ENCODE measurements at places on chromosomes 12 and 14.

- no peak for DNase-seq
Observed at GRCh38 chr12:57247041-57247440, 3.9 kb downstream of the STAC3 start.

DNA sequence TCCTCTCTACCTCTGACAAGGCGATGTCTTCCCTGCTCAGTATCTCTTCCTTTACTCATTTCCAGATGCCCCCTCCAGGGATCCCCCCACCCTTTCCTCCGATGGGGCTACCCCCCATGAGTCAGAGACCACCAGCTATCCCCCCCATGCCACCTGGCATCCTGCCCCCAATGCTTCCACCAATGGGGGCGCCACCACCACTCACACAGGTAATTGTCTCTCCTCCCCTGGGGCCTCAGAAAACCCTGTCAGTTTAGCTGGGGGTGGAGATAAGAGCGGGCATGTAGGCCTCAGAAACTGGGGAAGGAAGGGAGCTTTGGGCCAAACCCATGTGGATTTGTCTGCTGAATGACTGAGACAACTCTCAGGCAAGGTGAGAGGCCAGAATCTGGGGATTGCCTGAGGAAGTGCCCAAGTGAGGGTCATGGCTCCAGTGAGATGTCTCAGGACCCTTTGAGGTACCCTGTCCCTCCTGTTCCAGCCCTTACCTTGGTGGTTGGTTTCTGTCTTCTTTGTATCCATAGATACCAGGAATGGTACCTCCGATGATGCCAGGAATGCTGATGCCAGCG lies 8.1 kb downstream of the PRPF40B start:
- peak; percentile 38 for DNase-seq

DNA sequence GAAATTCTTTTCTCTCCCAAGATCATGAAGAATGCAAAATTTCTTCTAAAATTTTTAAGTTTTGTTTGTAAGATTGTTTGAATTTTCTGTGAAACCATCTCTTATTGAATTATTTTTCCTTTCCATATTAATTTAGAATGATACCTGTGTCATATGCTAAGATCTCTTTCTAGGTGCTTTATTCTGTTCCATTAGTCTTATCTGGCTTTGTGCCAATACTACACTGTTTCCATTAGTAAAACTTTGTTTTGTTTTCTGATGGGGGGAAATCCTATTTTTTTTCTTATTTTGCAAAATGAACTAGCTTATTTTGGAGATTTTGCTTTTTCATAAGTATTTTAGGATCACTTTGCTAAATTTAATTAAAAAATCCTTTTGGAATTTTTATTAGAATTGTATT lies 193.9 kb downstream of the FUT8 start:
- no peak for DNase-seq

- DNase-seq, result no peak
Observed at GRCh38 chr12:123712780-123713319, 697 bp downstream of the ATP6V0A2 start.

DNA sequence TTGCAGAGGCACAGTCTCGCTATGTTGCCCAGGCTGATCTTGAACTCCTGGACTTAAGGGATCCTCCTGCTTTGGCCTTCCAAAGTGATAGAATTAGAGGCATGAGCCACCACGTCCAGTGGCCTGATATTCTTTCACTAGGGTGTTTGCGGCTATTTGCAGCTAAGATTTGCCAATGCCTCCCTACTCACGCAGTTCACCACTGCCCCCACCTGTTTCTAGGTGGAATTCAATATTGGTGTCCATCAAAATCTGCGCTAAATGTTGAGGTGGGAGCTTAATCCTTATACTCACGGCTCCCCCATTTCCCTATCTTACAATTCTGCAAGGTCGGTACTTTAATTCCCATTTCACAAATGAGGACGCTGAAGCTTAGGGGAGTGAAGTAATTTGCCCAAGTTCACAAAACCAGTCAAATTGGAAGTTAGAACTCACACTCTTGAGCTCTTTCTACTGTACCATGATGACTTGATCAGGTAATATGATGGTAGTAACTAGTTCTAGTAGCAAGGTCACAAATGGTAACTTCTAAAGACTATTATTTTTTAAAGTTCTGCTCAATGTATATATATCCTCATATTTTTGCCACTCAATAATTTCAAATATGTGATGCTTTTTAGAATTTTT lies 22.1 kb upstream of the LRRC9 start:
- peak; percentile 52 for DNase-seq

DNA sequence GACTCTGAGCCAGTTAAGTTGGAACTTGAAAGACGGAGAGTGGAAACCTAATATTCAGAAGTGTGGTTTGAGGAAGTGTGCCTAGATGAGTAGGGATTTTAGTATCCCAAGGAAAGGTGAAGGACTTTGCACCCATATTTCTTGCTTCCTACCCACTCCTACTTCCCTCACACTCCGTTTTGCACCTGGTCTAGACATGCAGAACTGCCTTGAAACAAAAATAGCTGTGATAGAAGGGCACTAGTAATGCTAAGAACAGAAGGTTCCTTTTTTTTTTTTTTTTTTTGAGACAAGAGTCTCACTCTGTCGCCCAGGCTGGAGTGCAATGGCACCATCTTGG lies 732 bp upstream of the ARF3 start:
- DNase-seq, result no peak

DNA sequence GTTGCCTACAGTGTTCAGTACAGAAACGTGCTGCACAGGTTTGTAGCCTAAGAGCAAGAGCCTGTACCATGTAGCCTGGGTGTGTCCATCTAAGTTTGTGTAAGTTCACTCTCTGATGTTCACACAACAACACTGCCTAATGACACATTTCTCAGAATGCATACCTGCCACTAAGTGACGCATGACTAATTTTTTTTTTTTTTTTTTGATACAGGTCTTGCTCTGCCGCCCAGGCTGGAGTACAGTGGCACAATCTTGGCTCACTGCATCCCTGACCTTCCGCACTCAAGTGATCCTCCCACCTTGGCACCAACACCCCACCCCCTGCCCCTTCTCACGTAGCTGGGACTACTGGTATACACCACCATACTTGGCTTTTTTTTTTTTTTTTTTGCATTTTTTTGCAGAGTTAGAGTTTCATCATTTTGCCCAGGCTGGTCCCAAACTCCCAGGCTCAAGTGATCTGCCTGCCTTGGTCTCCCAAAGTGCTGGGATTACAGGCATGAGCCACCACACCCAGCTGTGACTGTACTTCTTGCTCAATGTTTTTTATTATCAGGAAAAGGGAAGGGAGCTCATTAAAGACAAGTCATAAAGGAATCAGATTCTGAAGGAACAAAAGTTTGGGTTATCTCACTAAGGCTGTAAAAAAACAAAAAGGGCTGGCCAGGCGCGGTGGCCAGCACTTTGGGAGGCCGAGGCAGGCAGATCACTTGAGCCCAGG lies 10.0 kb upstream of the CDC42BPB start:
- DNase-seq, result no peak

DNA sequence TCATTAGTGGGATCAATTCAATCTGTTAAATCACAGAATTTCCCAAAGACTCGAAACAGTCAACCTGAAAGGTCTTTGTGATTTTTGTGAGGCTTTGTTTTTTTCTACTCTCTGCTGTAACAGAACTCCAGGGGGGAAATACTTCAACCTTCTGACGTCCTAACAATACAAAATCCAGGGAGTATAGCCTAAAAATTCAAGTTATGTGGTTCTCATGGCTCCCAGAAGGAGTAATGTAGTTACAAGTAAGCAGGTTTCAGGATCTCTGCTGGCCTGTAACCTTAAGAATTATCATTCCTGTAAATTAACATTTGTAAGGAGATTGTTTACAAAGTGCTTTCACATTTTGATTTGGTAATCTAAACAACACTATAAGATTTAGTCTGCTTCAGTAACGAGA lies 39.9 kb downstream of the VEZT start:
- no peak for DNase-seq

GRCh38 chr14:20820063-20820904 lies 17.6 kb upstream of the RNASE1 start:
- peak; percentile 43 for DNase-seq

DNA sequence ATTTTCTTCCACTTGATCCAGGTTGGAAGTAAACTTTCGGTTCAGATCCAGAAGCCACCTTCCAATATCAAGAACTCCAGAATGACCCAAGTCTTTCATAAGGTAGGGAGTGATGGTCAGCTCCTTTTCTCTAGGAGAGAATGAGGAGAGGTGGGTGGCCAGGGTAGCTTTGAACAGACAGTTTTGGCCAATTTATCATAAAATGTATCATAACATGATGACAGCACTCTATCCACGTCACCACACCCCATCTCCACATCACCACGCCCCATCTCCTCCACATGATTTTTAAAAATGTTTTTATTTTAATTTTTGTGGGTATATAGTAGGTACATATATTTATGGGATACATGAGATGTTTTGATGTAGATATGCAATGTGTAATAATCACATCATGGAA lies 26.9 kb downstream of the DYRK4 start:
- DNase-seq, result peak; percentile 7

DNA sequence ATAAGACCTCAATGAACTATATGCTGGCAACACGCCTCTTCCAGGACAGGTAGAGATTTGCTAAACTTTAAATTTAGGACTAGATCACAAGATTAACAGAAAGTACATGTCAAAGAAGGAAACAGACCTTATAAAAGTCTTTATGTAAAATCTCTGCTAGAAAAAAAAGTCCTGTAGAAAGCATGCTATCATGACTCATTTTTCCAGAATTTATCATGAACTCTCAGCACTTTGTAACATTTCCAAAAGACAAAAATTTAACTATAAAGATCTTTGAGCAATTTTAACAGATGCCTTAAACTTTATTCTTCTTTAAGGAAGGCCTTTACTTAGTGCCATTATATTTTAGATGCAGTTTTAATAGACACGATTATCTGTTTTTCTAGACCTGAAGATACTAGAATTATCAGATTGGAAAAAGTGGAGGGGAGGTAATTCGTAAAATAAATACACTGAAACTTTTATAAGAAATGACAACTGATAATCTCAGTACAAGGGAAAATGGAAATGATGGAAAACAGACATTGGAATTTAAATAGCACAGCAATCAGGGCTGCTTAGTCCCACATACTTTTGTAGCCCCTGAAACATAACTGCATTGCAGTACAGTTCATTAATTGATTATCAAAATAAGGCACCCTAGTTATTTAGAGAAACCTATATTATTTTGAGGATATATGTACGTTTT lies 92.0 kb downstream of the TTLL5 start:
- no peak for DNase-seq

- DNase-seq, result no peak
Observed at GRCh38 chr12:51653431-51653830, 62.4 kb downstream of the SCN8A start.

DNA sequence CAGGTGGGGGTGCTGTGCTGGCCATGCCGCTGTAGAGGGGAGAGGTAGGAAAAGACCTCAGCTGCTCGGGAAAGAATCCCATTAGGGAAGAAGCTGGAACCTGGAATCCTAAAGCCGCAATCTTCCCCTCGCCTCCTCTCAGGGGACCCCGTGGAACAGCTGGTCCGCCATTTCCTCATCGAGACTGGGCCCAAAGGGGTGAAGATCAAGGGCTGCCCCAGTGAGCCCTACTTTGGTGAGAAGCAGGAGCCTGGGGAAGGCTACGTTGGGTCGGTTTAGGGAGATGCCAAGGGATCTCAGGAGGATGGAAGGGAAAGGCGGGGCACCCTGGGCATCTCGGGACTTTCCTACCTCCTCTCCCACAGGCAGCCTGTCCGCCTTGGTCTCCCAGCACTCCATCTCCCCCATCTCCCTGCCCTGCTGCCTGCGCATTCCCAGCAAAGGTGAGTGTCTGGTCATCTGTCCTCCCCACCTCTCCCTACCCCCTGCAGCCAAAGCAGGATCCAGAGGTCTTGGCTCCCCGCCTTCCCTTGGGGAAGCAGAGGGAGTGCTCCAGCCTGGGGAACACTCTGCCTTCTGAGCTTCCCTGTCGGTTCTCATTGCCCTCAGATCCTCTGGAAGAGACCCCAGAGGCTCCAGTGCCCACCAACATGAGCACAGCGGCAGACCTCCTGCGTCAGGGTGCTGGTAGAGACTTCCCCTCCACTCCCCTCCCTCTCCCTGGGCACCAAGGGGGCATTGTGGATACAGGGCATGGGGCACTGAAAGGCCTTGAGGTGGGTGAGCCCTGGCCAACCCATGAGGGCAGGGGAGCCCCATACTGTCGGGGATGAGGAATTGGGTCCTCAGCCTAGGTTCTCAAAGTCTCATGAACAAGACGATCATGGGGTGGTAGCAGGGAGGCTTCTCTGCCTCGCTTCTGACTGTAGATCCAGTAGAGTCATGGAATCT lies 12.4 kb downstream of the TNS2 start:
- no peak for DNase-seq

DNA sequence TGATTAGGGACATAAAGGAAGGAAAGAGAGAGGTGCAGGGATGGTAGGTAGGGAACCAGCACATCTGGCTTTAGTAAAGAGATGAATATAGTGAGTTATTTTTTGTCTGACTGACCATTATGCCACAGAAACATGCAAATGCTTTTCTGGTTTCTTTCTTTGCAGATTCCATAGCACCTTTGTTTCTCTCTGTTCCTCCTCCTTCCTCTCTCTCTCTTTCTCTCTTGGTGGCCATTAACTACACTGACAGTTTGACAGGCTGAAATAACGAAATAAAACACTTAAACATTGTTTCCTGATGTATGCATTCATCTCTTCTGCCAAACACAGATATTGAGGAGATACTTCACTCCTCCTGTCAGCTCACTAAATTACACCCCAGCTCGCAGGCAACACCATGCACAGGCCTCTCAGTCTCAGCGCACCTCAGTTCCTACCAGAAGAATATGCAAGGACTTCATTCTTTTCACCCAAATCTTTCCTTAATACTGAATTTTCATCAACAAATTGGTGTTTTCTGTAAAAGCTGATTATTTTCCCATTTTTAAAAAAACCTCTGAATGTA lies 406.9 kb upstream of the SOX5 start:
- DNase-seq, result no peak

GRCh38 chr12:89507015-89507824 lies 17.4 kb downstream of the GALNT4 start:
- no peak for DNase-seq

- no peak for DNase-seq
Observed at GRCh38 chr14:70893858-70894291, 13.4 kb upstream of the PCNX1 start.

DNA sequence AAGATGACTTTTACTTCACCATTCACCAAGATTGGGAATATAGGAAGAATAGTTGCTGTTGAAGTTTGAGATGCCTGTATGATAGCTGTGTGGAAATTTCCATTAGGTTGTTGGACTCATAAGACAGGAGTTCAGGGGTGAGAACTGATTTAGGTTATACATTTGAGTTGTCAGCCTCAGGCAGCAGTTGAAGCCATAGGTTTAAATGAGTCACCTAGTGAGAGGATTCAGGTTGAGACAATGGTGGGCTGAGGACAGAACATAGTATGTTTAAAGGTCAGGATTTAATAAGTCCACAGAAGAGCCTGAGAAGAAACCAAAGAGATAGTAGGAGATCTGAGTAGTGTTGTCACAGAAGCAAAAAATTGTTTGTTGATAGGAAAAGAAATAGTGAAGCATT lies 63.6 kb upstream of the MON2 start:
- no peak for DNase-seq

- DNase-seq, result peak; percentile 35
Observed at GRCh38 chr12:115761784-115762183, 515.7 kb downstream of the MED13L start.

DNA sequence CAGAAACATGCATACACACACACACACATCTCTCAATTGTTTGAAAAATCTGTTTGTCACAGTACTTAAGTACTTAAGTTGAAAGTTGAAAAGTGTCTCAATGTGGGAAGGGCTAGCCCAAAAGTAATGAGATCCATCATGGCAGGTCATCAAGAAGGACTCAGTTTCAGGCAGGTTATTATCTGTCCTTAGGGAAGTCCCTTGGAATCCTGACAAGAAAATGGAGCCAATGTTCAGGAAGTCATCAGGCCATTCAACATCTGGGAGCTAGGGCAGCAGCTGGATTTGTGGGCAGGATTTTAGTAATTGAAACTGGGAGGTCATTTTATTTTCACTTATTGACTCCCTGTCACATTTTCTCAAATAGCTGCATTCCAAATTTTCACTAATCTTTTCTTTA lies 56.0 kb downstream of the MSRB3 start:
- no peak for DNase-seq

Data from ecto neural progenitor cell (in vitro differentiated cells).